ENCODE measurements at places on chromosomes 12 and 14. TPM values are rescaled to one million over a fixed set of nuclear protein-coding genes. Genes with fewer than 3 reads are reported as not detected.
A peak's percentile ranks its signal among the peaks of the same experiment; 100 is the strongest.

- no peak for DNase-seq
- no peaks in the 10 kb centered on the region for H3K27me3 ChIP-seq
- H3K4me3 ChIP-seq = no peak overlapping the region
- H3K27ac ChIP-seq = no peak overlapping the region
These were observed 205.6 kb upstream of the SOX5 start for GRCh38 chr12:24155042-24155441.

DNA sequence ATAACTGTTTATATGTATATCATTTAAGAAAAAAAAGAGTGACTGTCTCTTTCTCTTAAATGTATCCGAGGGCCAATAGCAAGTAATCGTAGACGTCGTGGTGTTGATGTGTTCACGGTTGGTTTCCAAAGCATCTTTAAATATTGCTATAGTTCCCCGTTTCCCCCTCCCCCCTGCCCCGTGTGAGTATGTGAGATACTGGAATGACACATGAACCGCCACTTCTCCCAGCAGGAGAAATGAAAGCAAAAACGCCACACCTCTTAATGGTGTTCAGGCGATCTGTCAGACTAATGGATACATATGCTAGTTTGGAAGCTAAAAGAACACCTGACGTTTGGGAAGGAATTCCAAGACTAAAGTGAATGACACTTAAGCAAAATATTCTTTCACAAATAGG lies 258.3 kb downstream of the FOXN3 start:
- no peak overlapping the region for H3K4me3 ChIP-seq
- H3K4me1 ChIP-seq = no peaks in the 10 kb centered on the region
- H3K36me3 ChIP-seq = peaks cover 17% of the 10 kb centered on the region
- DNase-seq = no peak
- H3K27me3 ChIP-seq = no peaks in the 10 kb centered on the region

- H3K27me3 ChIP-seq = no peaks in the 10 kb centered on the region
- no peak overlapping the region for H3K4me3 ChIP-seq
- peaks cover 49% of the 10 kb centered on the region for H3K36me3 ChIP-seq
- no peak overlapping the region for H3K27ac ChIP-seq
These were observed 13.4 kb downstream of the ANKRD13A start for GRCh38 chr12:110012659-110013058.

DNA sequence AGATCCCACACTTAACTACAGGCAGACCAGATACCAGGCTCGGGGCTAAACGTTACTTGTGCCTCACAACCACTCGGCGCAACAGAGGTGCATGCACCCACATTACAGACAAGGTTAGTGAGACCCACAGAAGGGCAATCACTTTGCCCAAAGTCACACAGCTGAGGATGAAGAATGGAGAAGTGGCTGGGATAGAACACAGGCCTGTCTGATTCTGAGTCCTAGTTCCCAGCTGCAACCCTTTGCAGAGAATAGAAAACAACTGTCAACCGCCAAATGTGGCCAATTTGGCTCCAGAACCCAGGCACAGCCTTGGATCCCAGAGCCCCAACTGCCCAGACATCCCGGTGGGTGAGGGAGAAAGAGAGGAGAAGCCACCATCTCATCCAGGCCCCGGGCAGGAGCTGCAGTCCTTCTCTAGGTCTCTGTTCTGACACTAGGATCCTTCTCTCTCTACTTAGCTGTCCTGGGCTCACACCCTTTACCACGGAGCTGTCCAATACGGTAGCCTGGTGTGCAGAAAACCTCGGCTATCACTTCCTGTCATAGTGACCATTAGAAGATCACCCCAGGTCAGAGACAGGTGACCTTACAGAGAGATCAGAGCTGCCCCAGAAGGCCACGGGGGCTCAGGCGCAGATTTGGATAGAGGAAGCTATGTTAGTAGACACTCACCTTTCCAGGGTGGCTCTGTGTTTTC lies 59.1 kb downstream of the FAM222A start:
- peak; percentile 9 for DNase-seq
- H3K4me3 ChIP-seq = no peak overlapping the region
- no peak overlapping the region for H3K27ac ChIP-seq
- H3K4me1 ChIP-seq = peaks cover 12% of the 10 kb centered on the region
- H3K27me3 ChIP-seq = no peaks in the 10 kb centered on the region

Gene FLRT2
- total RNA-seq = 14.3 TPM

Gene TEX52
- total RNA-seq = not detected

GRCh38 chr12:98351089-98351488 lies 164.3 kb upstream of the TMPO start:
- H3K27ac ChIP-seq = no peak overlapping the region
- no peaks in the 10 kb centered on the region for H3K27me3 ChIP-seq
- DNase-seq = no peak
- no peaks in the 10 kb centered on the region for H3K36me3 ChIP-seq
- no peaks in the 10 kb centered on the region for H3K4me1 ChIP-seq

DNA sequence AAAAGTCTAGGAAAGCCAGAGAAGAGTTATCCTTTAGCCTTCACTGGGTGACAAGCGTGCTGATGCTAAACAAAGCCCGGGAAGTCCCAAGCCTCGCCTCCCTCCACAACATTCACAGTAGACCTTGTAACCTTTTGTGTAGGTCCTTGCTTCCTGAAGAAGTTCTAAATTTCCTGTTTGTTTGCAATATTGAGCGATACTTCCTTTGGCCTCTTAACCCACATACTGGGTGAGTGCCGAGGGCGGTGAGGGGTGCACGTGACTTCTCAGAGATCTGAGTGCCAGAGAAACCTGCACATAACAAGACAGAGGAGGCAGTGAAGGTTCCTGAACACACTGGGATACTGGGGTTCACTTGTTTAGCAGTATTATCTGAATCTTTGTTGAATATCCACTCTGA lies 134.3 kb downstream of the PLXNC1 start:
- H3K36me3 ChIP-seq = peaks cover 5% of the 10 kb centered on the region
- H3K27ac ChIP-seq = peak overlapping the region; percentile 41
- peak; percentile 74 for DNase-seq
- no peaks in the 10 kb centered on the region for H3K27me3 ChIP-seq
- H3K4me3 ChIP-seq = no peak overlapping the region

GRCh38 chr12:95762123-95762785 lies 28.3 kb downstream of the NTN4 start:
- H3K36me3 ChIP-seq = no peaks in the 10 kb centered on the region
- H3K4me3 ChIP-seq = no peak overlapping the region
- no peak overlapping the region for H3K27ac ChIP-seq
- no peaks in the 10 kb centered on the region for H3K27me3 ChIP-seq

DNA sequence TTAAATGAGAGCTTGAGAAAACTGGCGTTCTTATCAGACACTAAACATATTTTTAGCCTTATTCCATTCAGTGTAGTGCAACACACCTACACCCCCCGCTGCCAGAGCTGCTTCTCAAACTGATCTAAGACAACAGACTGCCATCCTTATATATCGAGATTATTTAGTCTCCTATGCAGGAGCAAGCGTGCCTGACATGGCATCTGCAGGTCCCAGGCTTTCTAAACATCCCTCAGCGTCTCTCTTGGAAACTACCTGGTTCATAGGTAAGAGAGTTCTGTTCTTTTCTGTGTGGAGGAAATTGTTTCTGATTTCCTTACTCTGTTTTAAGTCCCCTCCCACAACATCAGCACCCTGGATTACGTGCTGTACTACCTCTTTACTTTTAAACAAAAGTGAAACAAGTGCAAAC lies 117.1 kb upstream of the PTPRB start:
- H3K4me3 ChIP-seq = no peak overlapping the region
- no peak for DNase-seq
- no peaks in the 10 kb centered on the region for H3K36me3 ChIP-seq

DNA sequence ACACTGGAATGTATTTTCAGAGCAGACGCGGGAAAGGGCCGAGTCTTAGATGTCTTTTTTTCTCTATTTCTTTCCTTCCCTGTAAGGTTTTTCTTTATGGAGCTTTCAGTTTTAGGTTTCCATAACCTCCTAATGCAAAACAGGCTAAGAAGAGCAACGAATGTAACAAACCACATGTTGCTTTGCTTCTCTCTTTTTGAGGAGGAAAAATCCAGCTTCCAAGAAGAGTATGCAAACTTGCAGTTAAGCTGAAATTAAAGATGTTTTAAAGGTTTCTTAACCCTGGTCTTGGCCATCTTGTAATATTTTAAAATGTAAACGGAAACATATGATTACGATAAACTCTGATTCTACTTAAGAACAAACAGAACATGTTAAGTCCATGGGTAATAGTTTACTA lies 86.9 kb downstream of the PRICKLE1 start:
- no peaks in the 10 kb centered on the region for H3K36me3 ChIP-seq
- DNase-seq = no peak
- H3K27ac ChIP-seq = no peak overlapping the region
- H3K4me3 ChIP-seq = no peak overlapping the region

DNA sequence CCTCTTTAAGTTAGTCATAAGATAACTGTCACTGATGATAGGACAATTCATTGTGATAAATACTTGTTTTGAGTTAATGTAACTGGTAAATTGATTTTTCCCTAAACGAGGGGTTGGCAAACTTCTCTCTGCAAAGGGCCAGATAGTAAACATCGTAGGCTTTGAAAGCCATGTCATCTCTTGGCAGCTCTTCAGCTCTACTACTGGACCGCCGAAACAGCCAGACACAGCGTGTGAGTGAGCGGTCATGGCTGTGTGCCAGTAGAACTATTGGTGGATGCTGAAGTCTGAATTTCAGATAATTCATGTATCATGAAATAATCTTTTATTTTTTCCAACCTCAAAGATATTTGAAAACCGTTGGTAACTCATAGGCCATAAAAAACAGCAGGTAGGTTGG lies 9.9 kb downstream of the PIWIL1 start:
- H3K27me3 ChIP-seq = peaks cover 10% of the 10 kb centered on the region
- no peak for DNase-seq
- no peak overlapping the region for H3K27ac ChIP-seq

DNA sequence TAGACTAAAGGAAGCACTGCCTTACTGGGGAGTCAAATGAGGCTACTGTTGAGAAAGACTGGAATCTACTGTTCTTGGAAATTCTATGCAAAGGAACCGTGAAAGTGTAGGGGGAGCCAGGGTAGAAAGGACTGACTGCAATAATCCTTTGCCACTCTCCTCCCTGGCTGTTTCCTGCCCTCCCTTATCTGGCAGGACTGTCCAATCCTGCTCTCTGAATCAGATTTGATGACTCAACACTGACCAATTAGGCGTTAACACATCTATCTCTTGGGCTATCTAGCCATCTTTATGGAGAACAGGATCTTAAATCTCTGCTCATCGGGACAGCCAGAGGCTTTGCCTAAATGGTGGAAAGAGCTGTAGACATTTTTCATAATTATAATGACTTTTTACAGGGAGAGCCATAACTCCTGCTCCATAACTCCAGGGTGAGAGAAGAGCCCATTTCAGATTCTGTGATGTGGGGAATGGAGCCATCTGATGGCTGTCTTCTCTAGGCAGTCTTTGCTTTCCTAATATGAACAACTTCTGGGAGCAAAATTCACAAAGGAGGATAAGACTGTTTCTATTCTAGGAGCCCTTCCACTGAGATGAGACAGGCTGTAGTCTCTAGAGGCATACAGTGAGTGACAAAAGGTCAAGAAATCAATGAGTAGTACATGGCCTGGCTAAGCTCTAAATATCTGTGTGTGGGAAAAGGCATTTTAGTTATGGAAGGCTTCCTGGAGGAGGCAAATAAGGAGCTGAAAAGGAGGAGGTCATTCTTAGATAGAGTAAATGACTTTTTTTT lies 68.9 kb upstream of the CISTR start:
- DNase-seq = no peak
- no peak overlapping the region for H3K4me3 ChIP-seq
- H3K36me3 ChIP-seq = no peaks in the 10 kb centered on the region

GRCh38 chr12:97643924-97644323 lies 181.3 kb downstream of the RMST start:
- H3K27ac ChIP-seq = no peak overlapping the region
- DNase-seq = no peak
- H3K36me3 ChIP-seq = no peaks in the 10 kb centered on the region
- H3K4me3 ChIP-seq = no peak overlapping the region

GRCh38 chr12:81942594-81942993 lies 183.4 kb upstream of the PPFIA2 start:
- no peak overlapping the region for H3K4me3 ChIP-seq
- DNase-seq = no peak
- no peak overlapping the region for H3K27ac ChIP-seq
- H3K4me1 ChIP-seq = peaks cover 6% of the 10 kb centered on the region
- H3K36me3 ChIP-seq = no peaks in the 10 kb centered on the region
- H3K27me3 ChIP-seq = no peaks in the 10 kb centered on the region

- no peak for DNase-seq
- no peak overlapping the region for H3K4me3 ChIP-seq
- peaks cover 21% of the 10 kb centered on the region for H3K36me3 ChIP-seq
- no peak overlapping the region for H3K27ac ChIP-seq
- peaks cover 17% of the 10 kb centered on the region for H3K4me1 ChIP-seq
These were observed 3.8 kb downstream of the RITA1 start for GRCh38 chr12:113189361-113189760.

Gene PPFIA2
- total RNA-seq = 0.83 TPM

DNA sequence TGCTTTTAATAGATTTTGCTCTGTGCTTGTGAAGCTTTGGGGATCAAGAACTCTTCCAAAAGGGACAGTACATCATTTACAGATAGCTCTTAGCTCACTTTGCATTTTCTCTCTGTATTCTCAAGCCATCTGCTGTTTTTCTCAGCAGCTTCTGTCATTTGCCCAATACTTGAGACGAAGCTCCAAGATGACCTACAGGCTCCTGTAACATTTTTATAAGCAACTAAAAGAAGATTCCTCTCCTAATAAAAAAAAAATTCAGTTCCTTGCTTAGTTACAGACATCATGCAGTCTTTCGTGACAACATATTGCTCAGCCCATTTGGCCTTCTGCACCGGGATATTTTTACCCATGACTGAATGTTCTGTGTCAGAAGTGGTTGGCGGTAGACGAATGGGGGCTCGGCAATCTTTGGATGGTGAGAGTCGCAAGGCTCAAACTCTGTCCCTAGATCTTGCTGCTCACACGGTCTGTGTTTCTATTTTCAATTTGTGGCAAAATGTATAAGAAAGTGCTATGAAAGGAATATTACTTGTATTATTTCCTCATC lies 215.6 kb downstream of the FSCB start:
- no peak overlapping the region for H3K4me3 ChIP-seq
- H3K27me3 ChIP-seq = no peaks in the 10 kb centered on the region
- DNase-seq = no peak
- H3K36me3 ChIP-seq = no peaks in the 10 kb centered on the region
- H3K27ac ChIP-seq = no peak overlapping the region
- no peaks in the 10 kb centered on the region for H3K4me1 ChIP-seq

DNA sequence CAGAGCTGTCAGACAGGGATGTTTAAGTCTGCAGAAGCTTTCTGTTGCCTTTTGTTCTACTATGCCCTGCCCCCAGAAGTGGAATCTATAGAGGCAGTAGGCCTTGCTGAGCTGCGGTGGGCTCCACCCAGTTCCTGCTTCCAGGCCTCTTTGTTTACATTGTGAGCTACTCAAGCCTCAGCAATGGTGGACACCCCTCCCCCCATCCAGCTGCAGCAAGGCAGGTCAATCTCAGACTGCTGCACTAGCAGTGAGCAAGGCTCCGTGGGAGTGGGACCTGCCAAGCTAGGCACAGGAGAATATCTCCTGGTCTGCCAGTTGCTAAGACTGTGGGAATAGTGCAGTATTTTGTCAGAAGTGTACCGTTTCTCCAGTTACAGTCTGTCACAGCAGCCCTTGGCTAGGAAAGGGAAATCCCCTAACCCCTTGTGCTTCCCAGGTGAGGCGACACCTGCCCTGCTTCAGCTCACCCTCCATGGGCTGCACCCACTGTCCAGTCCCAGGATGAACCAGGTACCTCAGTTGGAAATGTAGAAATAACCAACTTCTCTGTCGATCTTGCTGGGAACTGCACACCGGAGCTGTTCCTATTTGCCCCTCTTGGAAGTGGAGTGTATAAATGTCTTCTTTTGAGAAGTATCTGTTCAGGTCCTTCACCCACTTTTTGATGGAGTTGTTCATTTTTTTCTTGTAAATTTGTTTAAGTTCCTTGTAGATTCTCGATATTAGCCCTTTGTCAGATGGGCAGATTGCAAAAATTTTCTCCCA lies 213.5 kb upstream of the SLC38A2 start:
- H3K4me1 ChIP-seq = peaks cover 9% of the 10 kb centered on the region
- H3K36me3 ChIP-seq = no peaks in the 10 kb centered on the region
- H3K27me3 ChIP-seq = no peaks in the 10 kb centered on the region
- no peak overlapping the region for H3K27ac ChIP-seq

Measured in lower lobe of right lung (tissue), 2 donors.